ENCODE measurements at places on chromosomes 11 and 22.

GRCh38 chr11:62911137-62912130 lies 9.7 kb downstream of the CHRM1 start:
- no peak for DNase-seq

- no peak for DNase-seq
Observed at GRCh38 chr11:134992981-134993380, 580.9 kb upstream of the B3GAT1 start.

- no peak for DNase-seq
Observed at GRCh38 chr11:94132152-94132558, 3.5 kb downstream of the PANX1 start.

- no peak for DNase-seq
Observed at GRCh38 chr22:45493286-45493771, 9.4 kb upstream of the FBLN1 start.

DNA sequence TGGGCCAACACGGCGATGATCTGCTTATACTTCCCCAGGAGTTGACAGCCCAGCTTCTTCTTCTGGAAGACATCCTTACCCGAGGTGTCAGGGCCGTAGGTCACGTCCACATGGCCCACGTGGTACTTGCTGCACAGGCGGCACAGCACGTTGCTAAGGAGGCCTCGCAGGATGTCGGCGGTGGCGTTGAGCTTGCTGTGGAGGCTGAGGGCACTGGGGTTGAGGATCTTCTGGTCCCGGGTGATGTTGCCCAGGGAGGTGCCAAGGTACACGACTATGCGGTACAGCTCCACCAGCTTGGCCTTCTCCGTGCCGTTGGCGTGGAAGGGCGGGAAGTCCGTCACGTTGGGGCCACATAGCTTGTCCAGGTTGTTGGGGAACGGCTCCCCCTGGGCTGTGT lies 2.9 kb downstream of the LIF start:
- DNase-seq: no peak

DNA sequence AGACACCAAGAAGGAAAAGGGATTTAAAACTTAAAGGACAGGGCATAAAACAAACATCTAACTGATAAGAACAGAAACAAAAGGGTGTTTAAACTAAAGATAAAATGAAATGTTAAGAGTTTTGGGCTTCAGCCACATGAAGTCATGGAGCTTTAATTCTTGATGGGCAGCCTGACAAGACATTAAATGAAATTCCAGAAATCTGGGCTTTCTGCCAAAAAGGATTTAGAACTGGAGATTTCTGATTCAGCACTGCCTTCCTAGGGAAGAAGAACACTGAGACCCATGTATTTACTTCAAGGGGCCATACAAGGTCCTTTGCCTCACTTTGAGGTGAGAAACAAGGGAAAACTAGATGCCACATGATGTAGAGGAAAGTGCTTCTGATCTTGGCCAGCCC lies 355.9 kb upstream of the RAG2 start:
- DNase-seq: no peak

- DNase-seq: no peak
Observed at GRCh38 chr11:62179995-62180394, 10.0 kb upstream of the SCGB1D1 start.

- DNase-seq: no peak
Observed at GRCh38 chr22:50000587-50001387, 11.8 kb downstream of the IL17REL start.

All from RKO (cell line).